Activated effector memory CD4-positive, alpha-beta T cell treated with anti-CD3 and anti-CD28 coated beads, Interleukin-2, amount 50 U/mL, for 16 hours (primary cell): ENCODE measurements at places on chromosomes 1 and 21.
A peak's percentile ranks its signal among the peaks of the same experiment; 100 is the strongest.

DNA sequence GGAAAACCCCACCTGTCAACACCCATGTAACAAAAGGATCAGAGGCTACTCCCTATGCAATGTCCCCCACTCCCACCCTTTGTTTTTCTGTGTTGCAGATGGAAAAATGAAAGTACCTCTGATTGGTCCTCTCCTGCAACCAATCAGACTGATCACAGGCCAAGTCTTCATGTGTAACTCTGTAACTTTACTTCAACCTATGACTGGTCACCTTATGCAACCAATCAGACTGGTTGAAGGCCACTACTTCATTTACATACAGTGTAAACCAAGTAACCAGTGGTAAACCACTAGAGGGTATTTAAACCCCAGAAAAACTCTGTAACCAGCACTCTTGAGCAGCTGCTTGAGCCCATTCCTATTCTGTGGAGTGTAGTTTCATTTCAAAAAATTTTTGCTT, 266.3 kb upstream of the OLFM3 start:
- no peak for DNase-seq

- peak; percentile 70 for DNase-seq
These were observed 38.2 kb downstream of the MATN1 start for GRCh38 chr1:30684881-30685795.

DNA sequence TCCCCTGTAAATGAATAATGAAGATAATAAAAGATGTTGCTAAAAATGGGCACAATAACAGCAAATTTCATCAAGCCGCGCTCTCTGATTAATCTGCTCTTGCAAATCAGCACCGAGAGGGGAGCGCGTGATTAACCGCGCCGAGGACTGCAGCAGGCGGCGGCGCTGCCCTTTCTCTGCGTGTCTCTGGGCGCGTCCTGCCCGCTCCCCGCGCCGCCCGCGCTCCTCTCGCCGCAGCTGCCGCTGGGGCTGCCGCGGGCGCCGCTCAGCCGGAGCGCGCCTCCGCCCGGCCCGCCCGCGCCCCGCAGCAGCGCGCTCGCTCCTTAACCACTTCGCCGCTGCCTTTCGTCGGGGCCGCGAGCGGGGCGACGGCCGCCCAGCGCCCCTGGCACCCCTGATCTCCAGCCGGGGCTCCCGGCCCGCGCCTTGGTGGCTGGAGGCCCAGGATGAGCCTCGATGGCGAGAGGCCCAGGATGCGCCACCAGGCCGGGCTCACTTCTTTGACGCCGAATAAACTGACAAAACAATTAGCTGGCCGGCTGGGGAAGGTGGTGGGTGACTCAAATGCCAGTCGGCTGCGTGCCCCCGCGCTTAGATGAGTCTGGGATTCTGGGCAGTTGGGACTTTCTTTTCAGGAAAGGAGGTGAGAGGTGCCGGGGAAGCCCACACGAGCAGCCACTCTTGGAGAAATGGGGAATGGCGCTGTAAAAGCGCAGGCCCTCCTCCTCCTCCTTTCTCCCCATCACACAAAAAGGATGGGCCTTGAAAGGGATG, 221.4 kb upstream of the PKN2 start:
- no peak for DNase-seq

GRCh38 chr1:18316764-18317163, 164.0 kb upstream of the KLHDC7A start:
- DNase-seq, result no peak

- no peak for DNase-seq
These were observed 201.2 kb upstream of the L1TD1 start for GRCh38 chr1:61993331-61993961.

DNA sequence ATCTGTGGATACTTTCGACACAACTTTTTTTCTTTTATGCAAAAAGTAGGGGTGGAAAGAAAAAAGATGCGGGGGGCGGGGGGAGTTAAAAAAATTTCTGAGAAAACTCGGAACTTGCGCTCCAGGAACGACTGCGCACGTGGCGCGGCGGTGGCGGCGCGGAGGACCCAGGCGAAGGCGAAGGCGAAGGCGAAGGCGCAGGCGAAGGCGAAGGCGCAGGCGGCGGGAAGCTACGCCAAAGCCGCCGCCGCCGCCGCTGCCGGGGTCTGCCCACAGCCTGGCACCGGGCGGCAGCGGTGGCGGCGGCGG, 208 bp upstream of the BARHL2 start:
- DNase-seq, result no peak

DNA sequence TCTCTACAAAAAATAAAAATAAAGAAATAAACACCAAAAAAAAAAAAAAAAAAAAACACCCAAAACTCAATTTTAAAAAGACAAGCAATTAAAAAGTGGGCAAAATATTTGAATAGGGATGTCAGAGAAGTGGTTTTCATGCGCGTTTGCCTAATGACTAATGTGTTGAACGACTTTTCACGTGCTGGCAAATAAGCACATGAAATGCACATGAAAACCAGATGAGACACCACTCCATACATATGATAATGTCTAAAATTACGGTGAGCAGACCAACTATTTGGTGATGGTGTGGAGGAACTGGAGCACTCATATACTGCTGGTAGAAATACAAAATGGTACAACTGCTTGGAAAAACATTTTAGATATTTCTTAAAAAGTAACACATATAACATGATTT, 39.4 kb upstream of the UHMK1 start:
- DNase-seq, result no peak

DNA sequence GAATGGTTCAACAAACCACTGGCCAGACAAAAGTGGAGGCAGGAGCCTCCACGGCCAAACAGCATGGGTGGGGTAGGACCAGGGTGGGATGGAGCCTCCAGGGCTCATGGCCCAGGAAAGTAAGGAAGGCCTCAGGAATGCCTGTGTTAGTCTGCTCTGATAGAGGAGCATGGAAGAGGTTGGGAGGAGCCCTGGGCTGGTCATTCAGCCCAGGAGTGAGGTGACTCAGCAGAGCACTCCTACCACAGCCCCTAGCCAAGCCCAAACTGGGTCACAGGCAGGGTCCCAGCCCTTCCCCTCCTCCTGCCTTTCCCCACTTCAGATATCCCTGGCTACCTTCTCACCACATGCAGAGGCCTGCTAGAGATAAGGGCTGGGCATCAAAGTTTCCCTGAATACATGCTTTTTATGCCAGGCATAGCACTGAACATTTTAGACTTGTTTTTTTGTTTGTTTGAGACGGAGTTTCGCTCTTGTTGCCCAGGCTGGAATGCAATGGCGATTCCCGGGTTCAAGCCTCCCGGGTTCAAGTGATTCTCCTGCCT, 3.1 kb upstream of the SHISA4 start:
- DNase-seq, result peak; percentile 41

GRCh38 chr21:34343347-34343746, 20.5 kb upstream of the KCNE2 start:
- DNase-seq, result no peak

DNA sequence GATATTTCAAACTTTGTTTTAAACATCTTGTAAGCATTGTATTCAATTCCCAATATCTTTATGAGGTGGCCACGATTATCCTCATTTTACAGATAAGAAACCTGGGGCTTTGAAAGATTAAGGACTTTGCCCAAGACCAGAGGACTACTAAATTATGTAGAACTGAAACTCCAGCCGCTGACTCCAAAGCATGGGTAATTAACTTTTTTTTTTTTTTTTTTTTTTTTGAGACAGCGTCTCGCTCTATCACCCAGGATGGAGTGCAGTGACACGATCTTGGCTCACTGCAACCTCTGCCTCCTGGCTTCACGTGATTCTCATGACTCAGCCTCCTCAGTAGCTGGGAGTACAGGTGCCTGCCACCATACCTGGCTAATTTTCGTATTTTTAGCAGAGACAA, 68.7 kb downstream of the ALG14 start:
- no peak for DNase-seq

GRCh38 chr1:40438391-40439015, 11.8 kb upstream of the ZFP69B start:
- no peak for DNase-seq

DNA sequence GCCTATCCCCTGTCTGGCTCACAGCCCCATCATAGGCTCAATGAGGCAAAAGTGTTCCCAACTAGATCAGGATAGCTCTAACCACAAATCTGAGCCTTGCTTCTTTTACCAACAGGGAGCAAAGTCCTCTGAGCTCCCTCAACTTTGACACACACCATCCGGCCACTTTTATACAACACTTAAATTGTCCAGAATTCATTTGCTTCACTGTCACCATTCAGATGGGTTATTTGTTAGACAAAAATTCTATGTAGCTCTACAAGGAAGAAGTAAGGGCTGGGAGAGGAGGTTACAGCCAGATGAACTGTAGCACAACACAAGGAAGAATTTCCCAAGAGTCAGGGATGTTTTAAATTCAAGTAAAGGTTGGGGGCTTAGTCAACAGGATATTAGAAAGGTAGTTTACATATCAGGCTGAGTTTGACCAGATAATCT, 50.8 kb downstream of the TGFBR3 start:
- no peak for DNase-seq

DNA sequence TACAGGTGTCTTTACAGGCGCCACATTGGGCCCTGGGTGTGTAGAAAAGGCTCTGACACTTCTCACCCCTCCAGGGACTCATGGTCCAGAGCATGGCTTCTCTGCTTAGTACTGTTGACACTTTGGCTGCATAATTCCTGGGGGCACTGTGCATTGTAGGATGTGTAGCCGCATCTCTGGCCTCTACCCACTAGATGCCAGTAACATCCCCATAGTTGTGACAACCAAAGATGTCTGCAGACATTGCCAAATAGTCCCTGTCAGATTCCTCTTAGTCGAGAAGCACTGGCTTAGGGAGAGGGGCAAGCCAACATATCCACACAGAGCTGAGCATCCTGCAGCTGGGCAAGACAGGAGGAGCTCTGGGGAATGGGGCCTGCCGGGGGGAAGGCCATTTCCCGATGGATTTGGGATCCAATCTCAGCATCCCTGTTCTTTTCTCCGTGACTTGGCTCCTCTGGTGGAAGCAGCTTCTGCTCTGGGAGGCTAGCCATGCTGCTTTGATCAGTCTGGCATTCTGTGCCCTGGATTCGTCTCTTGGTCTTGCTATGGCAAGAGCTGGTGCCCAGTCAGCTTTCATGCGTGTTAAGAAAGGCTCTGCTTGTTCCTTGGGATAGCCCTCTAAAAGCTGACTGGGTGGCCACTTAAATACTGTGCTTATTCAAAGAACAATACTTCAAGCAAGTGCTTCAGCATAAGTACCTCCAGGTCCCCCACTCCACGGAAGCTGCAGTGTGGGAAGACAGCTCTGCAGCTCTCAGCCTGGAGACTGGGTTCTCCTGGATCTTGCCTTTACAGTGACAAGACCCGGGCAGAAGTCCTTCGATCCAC, 38.3 kb upstream of the SCMH1 start:
- no peak for DNase-seq

GRCh38 chr1:1305300-1306069, 2.2 kb downstream of the ACAP3 start:
- DNase-seq, result peak; percentile 88

GRCh38 chr1:16205334-16205671, 7.1 kb downstream of the ARHGEF19 start:
- DNase-seq, result no peak

DNA sequence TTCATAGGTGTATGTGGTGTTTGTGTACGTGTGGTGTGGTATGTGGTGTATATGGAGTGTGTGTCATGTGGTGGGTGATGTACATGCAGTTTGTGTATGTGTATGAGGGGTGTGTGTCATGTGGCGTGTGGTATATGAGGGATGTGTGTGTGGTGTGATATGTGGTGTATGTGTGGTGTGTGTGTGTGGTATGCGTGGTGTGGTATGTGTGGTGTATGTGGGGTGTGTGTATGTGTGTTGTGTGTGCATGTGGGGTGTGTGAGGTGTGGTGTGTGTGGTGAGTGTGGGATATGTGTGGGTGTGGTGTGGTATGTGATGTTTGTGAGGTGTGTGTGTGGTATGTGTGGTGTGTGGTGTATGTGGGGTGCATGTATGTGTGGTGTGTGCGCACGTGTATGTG, 272.4 kb downstream of the PCP4 start:
- DNase-seq, result no peak

DNA sequence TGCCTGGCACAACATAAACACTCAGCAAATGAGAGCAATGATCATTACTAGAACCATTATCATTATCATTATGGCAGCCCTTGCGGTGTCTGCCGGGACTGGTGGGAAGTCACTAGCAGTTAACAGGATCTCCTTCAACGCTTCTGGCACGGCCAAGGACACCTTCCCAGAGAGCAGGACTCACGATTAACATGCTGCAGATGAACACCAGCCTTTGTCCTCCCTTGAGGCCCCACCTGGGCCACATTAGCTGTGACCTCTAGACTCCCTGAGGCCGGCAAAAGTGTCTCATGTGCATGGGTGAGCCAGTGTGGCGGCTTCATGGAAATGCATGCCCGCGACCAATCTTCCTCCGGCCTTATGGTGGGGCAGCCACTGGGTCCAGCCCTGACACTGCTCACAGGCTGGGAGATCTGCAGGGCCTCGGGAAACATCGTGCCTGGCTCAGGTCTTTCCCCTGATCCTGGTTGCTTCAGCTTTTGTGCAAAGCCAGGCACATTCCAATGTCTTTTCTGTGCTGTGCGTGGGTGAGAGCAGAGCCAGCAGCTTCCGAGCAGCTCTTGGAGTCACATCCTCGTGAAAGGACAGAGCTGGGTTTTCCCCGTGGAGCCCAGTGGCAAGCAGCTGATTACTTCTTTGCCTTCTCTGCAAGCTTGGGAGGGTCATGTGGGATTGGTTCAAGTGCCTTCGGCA, 107.3 kb downstream of the HMGB4 start:
- DNase-seq, result peak; percentile 45

DNA sequence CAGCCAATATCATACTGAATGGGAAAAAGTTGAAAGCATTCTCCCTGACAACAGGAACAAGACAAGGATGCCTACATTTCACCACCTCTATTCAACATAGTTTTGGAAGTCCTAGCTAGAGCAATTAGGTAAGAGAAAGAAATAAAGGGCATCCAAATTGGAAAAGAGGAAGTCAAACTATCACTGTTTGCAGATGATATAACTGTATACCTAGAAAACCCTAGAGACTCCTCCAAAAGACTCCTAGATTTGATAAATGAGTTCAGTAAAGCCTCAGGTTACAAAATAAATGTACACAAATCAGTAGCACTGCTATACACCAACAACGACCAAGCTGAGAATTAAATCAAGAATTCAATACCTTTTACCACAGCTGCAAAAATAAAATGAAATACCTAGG, 171.3 kb upstream of the HP1BP3 start:
- no peak for DNase-seq

GRCh38 chr1:2381741-2382620, 9.4 kb downstream of the MORN1 start:
- peak; percentile 91 for DNase-seq

GRCh38 chr1:116570358-116571214, at the start of gene CD58:
CD58 (minus strand) TSS chr1:116571026; CDS start chr1:116570972, 54 bp downstream.
- peak; percentile 94 for DNase-seq

- DNase-seq, result no peak
These were observed 23.3 kb upstream of the LYPD8 start for GRCh38 chr1:248778906-248779305.

DNA sequence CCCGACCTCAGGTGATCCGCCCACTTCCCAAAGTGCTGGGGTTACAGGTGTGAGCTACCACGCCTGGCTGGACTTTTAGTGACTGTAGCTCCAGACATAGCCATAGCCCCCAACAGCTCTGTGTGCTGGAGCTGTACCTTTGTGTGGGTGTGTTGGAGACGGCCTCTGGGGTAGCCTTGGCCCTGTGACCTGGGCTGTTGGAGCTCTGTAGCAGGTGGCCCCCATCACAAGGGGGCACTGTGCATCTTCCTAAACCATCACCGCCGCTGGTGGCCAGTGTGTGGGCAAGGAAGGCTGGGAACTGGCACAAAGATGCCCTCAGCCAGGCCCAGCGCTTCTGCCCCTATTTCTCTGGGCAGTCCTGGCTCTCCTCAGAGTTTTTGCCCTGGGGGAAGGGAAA, 38.4 kb upstream of the FOXO6 start:
- peak; percentile 68 for DNase-seq

- no peak for DNase-seq
These were observed 842 bp upstream of the GCSAML start for GRCh38 chr1:247548092-247548491.

GRCh38 chr1:228555074-228555994, 68.2 kb downstream of the RNF187 start:
- DNase-seq, result peak; percentile 68
